T47D (cell line): ENCODE measurements at places on chromosomes 16 and 17.

- no peak for DNase-seq
Measured at GRCh38 chr17:41437254-41437653, 3.5 kb downstream of the KRT38 start.

- DNase-seq = no peak
Measured at GRCh38 chr17:5708344-5708743, 124.0 kb upstream of the NLRP1 start.

- DNase-seq = no peak
Measured at GRCh38 chr17:50931144-50931908, 65.2 kb upstream of the TOB1 start.

GRCh38 chr17:155576-155975 is 18.2 kb downstream of the SCGB1C2 start:
- no peak for DNase-seq

GRCh38 chr17:34902831-34903547 is 58.3 kb downstream of the CCT6B start:
- no peak for DNase-seq

DNA sequence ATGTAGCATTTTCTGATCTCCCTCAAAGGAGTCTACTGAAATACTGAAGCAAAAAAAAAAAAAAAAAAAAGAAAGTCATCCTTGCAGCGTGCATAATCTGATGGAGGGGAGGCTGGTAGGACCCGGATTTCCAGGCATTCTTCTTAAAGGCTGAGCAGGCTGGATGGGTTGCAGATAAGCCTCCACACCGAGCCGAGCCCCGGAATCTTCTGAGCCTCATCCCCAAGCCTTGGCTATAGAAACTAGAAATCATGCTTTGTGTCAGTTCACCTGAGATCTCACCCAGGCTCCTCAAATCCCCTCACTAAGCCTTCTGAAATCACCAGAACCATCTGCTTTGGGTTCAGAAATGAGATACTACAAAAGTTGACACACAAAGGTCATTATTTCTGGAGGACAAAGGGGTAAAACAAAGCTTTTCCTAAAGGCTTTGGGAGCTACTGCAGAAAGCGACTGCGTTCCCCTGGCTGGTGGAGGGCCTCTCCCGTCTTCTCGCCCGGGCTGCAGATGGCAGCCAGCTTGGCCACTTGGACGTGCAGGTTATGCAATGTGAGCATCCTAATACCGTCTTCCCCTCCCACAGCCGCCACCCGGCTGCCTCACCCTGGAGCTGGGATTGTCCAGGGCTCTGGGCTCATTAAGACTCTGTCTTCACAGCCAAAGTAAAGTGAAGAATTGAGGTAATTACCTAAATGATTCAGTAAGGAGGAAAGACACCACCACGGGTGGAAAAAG is 4.7 kb upstream of the CACNG4 start:
- DNase-seq = no peak

GRCh38 chr17:20988001-20988636 is 54.7 kb downstream of the USP22 start:
- DNase-seq = no peak

GRCh38 chr16:70746040-70746707 is 54.8 kb downstream of the VAC14 start:
- no peak for DNase-seq

GRCh38 chr17:21360048-21360447 is 16.1 kb upstream of the KCNJ12 start:
- no peak for DNase-seq

DNA sequence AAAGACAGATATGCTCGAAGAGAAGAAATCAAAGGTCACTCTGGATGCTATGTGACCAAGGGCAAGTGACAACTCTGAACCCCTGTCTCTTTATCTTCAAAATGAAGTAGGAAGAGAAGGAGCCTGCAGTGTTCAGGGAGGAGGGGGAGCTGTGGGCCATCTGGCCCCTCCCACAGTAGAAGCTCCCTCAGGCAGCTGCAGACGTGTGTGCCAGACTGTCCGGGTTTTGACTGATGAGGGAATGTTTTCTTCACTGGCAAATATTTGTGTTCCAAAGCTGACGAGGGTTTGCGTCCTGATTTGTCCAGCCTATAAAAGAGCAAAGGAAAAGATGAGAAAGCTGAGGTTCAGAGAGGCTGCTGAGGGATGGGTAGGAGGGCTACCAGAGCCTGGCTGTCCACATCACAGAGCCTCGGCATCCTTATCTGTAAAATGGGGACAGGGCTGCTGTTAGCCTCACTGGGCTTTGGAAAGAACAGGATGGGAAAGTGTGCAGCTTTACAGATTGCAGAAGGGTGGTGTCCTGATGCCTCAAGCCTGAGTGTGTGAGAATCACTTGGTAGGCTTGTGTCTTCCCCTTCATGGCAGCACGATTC is 1.8 kb upstream of the GINS2 start:
- peak; percentile 88 for DNase-seq

- no peak for DNase-seq
Measured at GRCh38 chr16:10599626-10600025, 19.2 kb upstream of the EMP2 start.

DNA sequence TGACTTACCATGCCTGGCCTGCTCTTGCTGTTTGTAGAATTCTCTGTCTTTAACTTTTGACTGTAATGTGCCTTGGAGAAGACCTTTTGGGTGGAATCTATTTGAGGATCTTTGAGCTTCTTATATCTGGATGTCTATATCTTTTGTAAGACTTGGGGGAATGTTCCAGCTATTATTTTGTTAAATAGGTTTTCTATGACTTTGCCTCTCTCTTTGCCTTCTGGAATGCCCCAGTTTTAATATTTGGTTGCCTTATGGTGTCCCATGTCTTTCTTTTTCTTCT is 10.3 kb upstream of the PHB1 start:
- no peak for DNase-seq

DNA sequence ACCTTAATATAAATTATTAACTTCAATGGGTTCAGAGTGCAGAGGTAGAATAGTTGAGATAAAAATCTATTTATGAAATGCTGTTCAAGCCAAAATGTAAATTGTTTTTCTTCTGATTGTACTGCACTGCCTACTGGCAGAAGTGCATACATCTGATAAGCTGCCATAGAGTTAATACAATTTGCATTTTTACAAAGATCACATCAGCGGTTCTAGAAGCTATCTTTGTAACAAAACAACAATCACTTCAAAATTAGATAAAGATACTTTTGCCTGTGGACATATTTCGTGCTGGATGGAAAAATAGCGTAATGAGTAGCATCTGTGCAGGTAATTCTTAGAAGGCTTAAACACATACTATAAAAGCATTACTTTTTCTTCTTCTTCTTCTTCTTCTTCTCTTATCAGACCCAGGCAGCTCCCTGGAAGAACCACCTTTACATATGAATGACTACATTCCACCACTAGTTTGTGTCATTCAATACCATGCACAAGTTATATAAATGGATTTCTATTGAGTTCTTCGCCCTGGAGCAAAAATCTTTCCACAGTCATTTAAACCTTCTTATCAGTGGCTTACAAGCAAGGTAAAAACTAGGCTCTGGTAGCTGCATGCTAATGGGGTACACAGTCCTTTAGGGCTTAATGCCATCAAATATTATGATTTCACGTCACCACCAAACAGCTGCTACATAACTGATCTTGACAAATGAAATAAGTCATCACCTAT is 47.0 kb downstream of the SYNRG start:
- no peak for DNase-seq

DNA sequence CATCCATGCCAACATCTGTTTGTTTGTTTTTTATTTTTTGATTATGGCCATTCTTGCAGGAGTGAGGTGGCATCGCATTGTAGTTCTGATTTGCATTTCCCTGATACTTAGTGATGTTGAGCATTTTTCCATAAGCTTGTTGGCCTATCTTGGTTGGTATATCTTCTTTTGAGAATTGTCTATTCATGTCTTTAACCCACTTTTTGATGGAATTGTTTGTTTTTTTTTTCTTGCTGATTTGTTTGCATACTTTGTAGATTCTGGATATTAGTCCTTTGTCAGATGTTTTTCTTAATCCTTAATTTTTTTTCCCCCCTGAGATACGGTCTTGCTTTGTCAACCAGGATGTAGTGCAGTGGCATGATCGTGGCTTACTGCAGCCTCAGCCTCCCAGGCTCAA is 43.0 kb downstream of the RNF135 start:
- DNase-seq = no peak

DNA sequence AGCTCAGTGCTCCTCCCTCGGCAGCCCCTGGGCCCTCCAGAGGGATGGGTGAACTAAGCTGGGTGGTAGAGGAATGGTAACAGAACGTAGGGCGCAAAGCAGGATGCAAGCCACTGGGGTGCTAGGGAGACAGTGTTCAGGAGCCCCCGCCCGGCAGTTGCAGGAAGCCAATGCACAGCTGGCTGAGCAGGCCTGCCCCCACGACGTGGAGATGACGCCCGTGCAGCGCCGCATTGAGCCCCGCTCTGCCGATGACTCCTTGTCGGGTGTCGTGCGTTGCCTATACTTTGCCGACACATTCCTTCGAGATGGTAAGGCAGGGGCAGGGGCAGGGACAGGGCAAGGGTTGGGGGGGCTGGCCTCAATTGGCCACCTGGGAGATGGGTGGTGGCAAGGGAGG is 12.9 kb downstream of the LLGL1 start:
- no peak for DNase-seq

GRCh38 chr16:25260416-25260815 is 2.8 kb upstream of the ZKSCAN2 start:
- DNase-seq = no peak

DNA sequence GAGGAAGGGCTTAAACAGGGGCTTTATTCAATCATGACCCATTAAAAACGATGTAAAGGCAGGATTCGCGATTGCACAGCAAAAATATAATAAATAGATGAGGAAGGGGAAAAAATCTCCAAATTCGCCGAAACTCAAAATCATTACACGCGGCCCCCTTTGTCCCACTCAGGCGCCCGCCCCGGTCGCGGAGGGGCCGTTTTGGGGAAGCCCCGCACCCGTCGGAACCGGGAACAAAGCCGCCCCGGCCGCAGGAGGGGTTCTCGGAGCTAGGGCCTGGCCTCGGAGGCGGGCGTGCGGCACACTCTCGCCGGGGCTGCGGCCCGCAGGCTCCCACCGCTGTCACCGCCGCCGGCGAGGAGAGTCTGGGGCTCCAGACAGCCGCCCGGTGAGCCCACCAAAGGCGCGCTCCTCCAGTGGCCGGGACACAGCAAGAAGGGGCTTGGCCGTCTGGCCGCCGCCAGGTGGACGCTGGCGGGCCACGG is 521 bp downstream of the C16orf87 start:
- peak; percentile 8 for DNase-seq

DNA sequence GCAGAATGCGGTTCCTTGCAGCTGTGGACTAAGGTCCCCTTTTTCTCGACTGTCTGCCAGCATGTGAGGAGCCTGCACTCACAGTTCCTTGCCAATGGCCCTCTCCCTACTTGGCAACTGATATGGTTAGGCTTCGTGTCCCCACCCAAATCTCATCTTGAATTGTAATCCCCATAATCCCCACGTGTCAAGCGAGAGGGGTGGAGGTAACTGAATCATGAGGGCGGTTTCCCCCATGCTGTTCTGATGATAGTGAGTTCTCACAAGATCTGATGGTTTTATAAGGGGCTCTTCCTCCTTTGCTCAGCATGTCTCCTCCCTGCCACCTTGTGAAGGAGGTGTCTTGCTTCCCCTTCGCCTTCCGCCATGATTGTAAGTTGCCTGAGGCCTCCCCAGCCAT is 19.9 kb downstream of the CIAPIN1 start:
- DNase-seq = no peak

DNA sequence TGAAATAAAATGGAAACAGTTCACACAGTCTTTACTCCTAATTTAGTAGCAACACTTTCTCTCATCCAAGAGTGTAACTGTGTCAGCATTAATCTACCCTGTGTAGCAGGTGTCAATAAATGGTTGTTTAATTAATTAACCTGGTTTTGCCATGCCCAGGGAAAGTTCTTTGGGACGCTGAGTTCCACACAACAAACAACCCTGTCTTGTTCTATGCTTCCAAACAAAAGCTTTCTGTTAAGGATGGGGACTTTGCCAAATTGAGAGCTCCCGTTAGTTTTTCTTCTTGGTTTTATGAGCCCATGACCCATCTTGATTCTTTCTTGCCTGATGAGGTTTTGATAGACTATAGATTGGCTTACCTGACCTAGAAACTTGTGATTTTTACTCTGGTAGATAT is 530.1 kb downstream of the KCNJ2 start:
- DNase-seq = no peak

DNA sequence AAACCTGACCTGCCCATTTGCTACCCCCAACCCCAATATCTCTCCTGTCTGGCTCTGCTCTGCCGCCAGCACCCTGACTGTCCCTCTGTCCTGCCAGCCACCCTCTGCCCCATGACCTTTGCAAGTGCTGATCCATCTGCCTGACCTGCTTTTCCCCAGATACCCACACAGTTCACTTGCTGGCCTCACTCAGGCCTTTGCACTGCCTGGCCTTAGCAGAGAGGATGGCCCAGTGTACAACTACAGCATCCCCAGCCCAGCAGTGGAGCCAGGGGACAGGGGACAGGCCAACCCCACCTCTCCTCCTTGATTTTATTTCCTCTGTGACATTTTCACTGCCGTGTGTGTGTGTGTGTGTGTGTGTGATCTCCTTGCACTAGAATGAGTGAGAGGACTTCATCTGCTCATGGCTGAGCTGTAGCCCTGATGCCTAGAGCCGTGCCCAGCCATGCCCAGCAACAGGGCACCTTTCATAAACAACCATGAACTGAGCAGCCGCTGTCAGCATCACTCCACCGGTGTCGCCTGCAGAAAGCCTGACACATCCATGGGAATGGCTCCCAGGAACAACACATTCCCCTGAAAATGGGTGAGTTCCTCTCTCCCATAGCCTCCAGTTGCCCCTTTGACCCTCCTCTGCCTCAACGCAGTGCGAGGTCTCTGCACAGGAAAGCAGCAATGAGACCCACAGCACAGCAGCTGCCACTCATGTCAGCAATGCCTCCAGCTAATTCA is 36.0 kb upstream of the RBFOX3 start:
- no peak for DNase-seq

- DNase-seq = no peak
Measured at GRCh38 chr17:45958307-45958706, 40.7 kb upstream of the STH start.

DNA sequence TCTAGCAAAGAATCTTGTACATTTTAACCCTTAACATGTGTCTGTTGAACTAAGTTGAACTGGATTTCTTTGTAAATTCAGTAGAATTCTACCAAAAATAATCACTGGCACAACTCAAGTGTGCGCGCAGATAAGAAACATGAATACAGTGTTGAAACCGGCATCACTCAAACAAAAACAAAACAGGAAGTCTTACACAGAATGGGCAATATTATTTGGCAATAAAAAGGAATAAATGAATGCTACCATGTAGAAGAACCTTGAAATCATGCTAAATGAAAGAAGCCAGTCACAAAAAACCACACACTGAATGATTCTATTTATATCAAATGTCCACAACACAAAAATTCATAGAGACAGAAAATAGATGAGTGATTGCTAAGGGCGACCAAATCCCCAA is 102.9 kb upstream of the ZFHX3 start:
- no peak for DNase-seq

- peak; percentile 73 for DNase-seq
Measured at GRCh38 chr17:43439041-43439440, 40.2 kb downstream of the ARL4D start.

GRCh38 chr17:13619462-13619861 is 17.7 kb upstream of the HS3ST3A1 start:
- no peak for DNase-seq

- no peak for DNase-seq
Measured at GRCh38 chr17:35963663-35964062, 17.6 kb downstream of the CCL16 start.

- DNase-seq = peak; percentile 74
Measured at GRCh38 chr17:61389670-61390478, 9.8 kb upstream of the TBX2 start.

GRCh38 chr17:1873418-1873817 is 43.6 kb downstream of the RPA1 start:
- DNase-seq = no peak

GRCh38 chr17:45366049-45366448 is 49.2 kb upstream of the MAP3K14 start:
- DNase-seq = no peak

- DNase-seq = no peak
Measured at GRCh38 chr16:30372725-30373124, 1.9 kb upstream of the MYL11 start.
